ENCODE measurements at places on chromosomes 7 and 10.

GRCh38 chr7:1175597-1175966, 15.6 kb upstream of the ZFAND2A start:
- no peak for DNase-seq

- DNase-seq: no peak
These were observed 276.7 kb downstream of the PARD3 start for GRCh38 chr10:34538281-34538829.

DNA sequence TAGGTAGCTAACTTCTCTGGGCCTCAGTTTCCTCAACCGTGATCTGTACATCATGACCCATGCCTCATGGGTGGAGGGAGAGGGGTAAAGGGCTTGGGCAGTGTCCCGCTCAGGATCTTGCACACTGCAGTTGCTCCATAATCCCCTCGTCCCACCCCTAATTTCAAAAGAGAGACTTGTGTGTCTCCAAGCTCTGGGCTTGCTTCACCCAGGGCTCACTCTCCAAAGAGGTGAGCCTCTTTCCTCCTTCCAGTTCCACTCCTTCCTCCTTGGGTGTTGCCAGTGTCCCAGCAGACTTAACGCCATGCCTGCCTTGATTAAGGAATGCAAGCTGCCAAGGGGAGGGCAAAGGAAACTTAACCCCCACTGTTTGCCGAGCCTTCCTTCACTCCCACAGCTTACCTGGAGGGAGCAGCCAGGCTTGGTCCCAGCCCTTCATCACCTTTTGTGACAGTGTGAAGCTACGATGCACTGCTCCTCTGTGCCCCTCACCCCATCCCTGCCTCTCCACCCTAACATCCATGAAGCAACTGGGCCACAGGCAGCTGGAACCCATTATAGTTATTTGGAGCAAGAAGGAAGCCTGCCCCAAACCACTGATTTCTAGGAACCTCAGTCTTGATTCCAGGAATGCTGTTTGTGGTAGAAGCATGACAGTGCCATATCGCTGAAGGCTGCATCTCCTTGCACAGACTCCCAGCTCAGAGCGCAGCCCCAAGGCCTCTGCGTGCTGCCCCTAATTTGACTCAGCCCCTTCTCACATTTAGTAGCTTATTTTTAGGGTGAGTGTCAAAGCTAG, 363.3 kb downstream of the TNS3 start:
- peak; percentile 84 for DNase-seq

GRCh38 chr7:75931680-75932079, 16.7 kb downstream of the POR start:
- DNase-seq: no peak

DNA sequence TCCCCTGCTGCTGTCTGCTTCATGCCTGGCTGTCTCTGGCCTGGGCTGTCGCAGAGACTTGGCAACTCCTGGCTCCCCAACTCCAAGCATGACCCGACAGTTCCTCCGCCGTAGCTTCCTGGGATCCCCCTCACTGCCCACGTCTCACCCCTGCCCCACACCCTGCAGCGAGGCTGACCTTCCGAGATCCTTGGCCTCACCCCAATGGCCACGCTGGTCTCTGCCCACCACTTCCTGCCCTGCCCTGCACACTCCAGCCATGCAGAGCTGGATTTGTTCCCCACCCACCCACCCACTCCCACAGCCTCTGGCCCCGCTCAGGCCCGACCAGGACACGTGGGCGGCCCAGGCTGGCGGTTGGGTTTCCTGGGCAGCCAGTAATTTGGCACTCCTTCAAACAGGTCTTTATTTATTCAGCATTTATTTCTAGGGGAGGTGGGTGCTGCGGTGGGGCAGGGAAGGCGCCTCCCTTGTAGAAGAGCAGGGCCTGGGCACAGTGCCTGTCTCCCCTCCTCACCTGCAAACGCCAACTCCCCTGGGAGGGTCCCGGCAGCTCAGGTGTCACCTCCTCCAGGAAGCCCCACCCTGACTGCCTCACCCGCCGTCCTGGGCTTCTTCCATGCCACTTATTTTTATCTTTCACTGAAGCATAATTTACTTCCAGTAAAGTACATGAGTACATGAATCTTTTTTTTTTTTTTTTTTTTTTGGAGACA, 25.5 kb downstream of the GTF2IRD1 start:
- peak; percentile 43 for DNase-seq

DNA sequence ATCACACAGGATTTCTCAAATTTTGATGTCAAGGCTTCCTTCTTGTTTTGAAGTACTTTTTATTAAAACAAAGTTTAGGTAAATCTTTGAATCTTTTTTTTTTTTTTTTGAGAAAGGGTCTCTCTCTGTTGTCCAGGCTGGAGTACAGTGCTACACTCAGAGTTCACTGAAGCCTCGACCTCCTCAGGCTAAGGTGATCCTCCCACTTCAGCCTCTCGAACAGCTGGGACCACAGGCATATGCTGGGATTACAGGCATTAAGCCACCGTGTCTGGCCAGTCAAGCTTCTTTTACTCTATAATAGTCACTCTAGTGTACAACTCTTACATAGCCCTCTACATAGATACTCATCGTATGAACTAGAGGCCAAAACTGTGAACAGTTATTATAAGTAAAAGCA, 3.4 kb downstream of the RUFY2 start:
- no peak for DNase-seq

DNA sequence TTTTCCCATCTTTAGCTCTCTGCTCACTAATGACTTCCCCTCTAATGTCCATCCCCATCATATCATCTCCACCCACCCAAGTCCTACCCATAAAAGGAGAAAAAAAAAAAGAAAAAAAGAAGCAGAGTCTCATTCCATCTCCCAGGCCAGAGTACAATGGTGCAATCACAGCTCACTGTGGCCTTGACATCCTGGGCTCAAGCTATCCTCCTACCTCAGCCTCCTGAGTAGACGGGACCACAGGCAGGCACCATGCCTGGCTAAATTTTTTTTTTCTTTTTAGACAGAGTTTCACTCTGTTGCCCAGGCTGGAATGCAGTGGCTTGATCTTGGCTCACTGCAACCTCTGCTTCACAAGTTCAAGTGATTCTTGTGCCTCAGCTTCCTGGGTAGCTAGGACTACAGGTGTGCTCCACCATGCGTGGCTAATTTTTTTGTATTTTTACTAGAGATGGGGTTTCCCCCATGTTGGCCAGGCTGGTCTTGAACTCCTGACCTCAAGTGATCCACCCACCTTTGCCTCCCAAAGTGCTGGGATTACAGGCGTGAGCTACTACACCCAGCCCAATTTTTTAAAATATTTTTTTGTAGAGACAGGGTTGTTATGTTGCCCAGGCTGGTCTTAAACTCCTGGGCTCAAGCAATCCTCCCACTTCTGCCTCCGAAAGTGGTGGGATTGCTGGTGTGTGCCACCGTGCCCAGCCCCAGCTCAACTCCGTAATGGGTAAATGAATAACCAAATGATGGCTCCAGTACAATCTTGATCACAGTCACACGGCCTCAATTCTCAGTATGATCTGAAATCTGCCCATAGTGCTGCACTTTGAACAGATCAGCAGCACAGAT, 24.6 kb upstream of the SGMS1 start:
- no peak for DNase-seq

DNA sequence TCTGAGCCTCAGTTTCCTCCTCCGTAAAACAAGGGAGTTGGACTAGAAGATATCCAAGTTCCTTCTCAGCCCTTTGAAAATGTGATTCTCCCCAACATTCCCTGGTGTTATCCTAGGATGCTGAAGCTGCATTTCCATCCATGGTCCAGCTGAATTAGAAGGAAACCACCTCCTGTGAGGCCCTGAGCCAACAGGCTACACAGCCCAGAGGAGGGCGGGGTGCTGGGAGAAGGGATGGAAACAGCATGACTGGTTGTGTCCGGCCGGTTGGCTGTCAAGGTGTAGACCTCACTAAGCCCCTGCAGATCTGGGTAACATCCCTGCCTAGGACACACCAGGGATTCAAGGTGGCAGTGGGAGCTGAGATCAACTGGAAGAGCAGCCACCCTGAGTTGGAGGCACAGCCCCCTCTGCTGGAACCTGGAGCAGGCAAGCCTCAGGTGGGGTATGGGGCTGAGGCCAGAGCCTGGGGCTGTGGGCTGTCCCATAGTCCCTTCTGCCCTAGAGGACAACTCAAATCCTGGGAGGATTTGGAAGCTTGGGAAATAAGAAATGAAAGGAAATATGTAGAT, 72.0 kb downstream of the PAX2 start:
- DNase-seq: no peak

DNA sequence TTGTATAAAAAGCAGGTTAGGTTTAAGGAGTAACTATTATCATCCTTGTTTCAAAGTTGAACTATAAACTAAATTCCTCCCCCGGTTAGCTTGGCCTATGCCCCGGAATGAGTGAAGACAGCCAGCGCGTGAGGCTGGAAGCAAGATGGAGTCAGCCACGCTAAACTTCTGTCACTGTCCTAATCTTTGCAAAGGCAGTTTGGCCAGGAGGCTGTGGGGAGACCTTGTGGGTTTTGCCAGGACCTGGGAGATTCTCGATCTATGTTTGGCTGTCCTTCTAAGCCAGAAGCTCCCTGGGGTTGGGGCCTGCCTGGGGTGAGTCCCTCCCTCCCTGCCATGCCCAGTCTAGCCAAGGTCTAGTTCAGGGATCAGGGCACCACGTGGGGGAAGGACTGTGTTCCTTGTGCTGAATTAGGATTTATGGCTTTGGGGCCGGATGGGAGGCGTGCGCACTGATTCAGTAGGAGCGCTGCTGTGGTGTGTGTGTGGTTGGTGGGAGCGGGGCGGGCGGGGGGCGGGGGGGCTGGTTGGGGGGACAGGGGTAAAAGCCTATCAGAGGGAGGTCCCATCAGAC, 871 bp upstream of the GTF2IRD1 start:
- peak; percentile 27 for DNase-seq

GRCh38 chr7:111429781-111430180, 132.5 kb downstream of the IMMP2L start:
- no peak for DNase-seq

GRCh38 chr7:11436773-11437524, 395.0 kb downstream of the THSD7A start:
- no peak for DNase-seq

- DNase-seq: no peak
These were observed 448.8 kb downstream of the GRM8 start for GRCh38 chr7:126803990-126804389.

- DNase-seq: peak; percentile 67
These were observed 10.6 kb downstream of the ZYX start for GRCh38 chr7:143391462-143392404.
